ENCODE measurements at places on chromosomes 2 and 18.

- no peak for DNase-seq
Observed at GRCh38 chr2:216464104-216464720, 34.4 kb upstream of the RPL37A start.

- no peak for DNase-seq
Observed at GRCh38 chr2:158486970-158487325, 30.2 kb downstream of the PKP4 start.

- DNase-seq = no peak
Observed at GRCh38 chr18:76402026-76402990, 92.7 kb downstream of the ZNF516 start.

DNA sequence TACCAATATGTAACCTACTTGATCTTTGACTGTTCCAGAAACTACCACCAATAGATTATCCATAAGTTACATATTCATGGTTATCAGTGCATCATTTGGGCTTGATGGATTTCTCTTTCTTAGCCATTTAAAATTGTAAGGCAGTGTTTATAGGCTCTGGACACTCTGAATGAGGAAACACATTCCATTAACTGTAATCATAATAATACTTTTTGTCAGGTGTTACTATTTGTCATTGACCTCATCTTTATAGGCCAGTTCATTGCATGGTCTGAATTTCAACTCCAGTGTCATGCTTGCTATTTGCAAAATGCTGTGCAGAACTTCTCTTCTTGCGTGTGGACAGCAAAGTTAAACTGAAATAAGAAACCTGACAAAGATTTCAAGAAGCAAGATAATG, 1340.2 kb upstream of the ZEB2 start:
- DNase-seq = no peak

GRCh38 chr2:130735200-130735599, 6.3 kb downstream of the GPR148 start:
- DNase-seq = no peak

GRCh38 chr2:10490806-10491291, 42.7 kb upstream of the ODC1 start:
- DNase-seq = no peak

DNA sequence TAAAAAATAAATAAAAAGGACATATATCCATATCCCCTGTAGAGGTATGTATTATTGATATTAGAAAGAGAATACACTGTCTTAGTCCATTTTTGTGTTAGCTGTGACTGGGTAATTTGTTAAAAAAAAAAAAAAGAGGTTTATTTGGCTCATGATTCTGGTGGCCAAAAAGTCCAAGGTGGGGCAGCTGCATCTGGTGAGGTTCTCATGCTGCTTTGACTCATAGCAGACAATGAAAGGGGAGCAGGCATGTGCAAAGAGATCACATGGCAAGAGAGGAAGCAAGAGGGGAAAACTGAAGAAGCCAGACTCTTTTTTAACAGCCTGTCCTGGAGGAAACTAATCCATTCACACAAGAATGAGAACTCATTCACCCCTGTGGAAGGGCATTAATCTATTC, 101.6 kb upstream of the MAP4K3 start:
- no peak for DNase-seq

- no peak for DNase-seq
Observed at GRCh38 chr2:96423291-96423690, 81.9 kb downstream of the NEURL3 start.

DNA sequence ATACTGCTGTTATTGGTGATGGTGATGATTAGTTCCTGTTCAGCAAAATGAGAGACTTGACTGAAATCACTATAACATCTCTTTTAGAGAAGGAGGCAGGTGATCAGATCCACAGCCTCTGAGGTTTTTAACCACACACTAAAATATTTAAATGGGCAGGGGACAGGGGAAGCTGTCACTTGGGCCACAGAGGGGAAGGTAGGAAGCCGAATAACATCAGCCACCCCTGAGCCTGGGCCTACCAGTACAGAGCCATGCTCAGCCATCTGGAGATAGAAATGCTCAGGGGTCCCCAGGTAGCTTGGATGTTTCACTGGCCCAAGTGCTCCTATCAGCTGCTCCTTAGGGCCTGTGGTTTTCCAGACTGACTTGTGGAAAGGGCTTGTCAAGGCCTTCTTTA, 122.3 kb downstream of the MRO start:
- no peak for DNase-seq

GRCh38 chr2:195343942-195344530, 313.0 kb upstream of the SLC39A10 start:
- no peak for DNase-seq

- no peak for DNase-seq
Observed at GRCh38 chr2:100998235-100998573, 3.9 kb upstream of the RPL31 start.

DNA sequence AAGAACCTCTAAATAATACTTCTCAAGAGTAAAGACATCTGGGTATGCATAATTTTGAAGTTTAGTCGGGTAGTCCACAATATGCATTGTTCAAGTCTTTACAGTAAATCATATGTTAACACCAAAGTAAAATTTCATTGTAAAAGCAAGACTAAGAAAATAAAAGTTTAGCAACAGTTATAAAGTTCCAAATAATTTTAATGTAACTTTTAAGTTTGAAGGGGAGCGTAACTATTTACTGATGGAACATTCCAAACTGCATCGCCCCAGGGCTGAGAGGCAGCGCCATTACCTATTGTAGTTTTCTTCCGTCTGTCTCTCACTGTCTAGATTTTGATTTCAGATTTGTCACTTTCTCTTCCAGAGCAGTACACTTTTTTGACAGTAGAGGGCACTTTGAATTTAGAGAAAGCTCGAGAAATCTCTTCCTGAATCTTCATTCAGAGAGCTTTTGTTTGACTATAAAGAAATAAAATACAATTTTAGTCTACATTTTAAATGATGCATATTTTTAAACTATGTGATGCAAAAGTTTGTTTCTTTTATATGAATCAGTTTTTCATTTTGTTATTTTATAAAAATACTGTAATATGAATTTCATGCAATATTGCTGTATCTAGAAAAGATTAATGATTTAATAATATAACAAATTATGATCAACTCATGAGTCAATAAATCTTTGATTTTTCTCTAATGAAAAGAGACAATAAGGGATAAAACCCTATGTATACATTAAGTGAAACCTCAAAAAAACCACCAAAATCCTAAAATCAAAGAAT, 389.8 kb downstream of the FIGN start:
- no peak for DNase-seq

GRCh38 chr2:239910404-239910803, 114.7 kb downstream of the NDUFA10 start:
- no peak for DNase-seq

- DNase-seq = no peak
Observed at GRCh38 chr18:75827751-75828287, 400.3 kb upstream of the SMIM21 start.

- DNase-seq = no peak
Observed at GRCh38 chr2:198055716-198056115, 251.3 kb downstream of the PLCL1 start.

GRCh38 chr2:203543898-203544328, 8.8 kb upstream of the RAPH1 start:
- no peak for DNase-seq

DNA sequence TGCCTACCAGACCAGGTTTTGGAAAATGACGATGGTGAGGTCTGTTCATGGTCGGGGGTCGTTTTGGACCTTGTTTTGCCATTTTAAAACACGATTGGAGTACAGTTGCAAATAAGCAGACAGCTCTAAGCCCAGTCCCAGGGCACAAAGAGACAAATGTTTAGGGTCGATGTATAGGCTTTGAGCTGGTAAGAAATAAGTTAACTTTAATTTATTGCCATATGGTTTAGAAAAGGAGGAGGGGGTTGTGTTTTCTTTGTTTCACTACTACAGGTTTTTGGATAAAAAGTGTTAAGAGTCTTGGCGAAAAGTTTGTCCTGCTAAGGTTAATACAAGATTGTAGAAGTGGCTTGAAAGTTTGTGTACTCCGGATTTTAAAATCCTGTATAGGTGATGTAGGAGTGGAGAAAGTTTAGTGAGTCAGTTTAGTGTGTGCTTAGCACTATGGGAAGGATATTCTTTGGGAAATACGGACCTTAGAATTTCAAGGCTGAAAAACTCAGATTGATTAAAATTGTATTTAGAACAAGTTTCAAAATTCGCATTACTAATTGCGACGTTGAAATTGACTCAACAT, 1.3 kb downstream of the KCMF1 start:
- DNase-seq = no peak

- no peak for DNase-seq
Observed at GRCh38 chr2:144615866-144616565, 96.1 kb upstream of the ZEB2 start.

DNA sequence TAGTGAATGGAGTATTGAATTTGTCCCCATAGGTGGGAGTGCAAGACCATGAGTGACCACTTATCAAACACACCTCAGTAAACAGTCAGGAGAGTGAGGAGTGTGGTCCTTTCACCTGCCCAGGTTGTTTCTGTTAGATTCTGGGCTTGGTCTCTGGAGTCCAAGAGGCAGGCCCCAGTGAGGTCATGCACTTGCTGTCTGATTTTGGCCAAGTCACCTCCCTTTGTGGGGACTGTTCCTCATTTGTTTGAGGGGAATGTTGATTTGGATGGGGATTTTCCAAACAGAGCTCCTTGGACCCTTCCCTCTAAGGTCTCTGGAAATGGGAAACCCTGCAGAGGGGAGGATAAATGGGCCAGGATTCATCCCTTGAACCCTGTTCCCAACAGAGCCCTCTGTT, 7.3 kb downstream of the IL1RN start:
- no peak for DNase-seq

- DNase-seq = no peak
Observed at GRCh38 chr2:224121406-224122067, 82.5 kb upstream of the SERPINE2 start.

DNA sequence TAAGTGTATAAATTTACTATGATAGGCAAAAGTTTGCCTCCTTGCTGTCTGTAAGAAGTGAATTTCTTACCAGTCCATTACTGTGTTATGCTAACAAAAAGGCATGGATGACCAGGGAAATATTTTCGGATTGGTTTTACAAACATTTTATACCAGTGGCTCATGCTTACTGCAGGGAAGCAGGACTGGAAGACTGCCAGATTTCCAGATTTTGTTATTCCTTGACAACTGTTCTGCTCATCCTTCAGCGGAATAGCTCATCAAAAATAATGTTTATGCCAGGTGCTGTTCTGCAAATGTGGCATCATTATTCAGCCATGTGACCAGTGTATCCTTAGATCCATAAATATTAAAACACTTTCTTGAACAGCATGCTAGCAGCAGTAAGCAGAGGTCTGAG, 40.4 kb upstream of the NETO1 start:
- DNase-seq = no peak

- no peak for DNase-seq
Observed at GRCh38 chr2:29698216-29698615, 223.2 kb downstream of the ALK start.

GRCh38 chr18:68083776-68084175, 567.3 kb upstream of the DSEL start:
- DNase-seq = no peak

DNA sequence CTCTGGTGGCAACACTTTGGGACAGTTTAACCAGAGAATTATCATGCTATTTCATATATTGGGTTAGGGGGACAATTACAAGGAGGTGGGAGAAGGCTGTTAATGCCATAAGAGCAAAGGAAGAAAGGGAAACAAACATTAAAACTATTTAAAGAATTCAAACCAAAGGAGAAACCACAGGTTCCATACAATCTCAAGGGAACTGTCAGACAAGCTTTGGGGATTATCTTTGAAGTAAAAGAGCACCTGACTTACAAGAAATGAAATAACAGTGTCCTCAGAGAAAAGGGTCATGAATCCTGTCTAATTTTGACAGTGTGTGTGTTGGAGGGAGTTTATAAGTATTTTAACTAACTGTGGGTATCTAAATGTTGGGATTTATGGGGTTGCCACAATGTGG, 44.4 kb downstream of the CERS6 start:
- no peak for DNase-seq

GRCh38 chr2:174615871-174616436, 18.4 kb upstream of the WIPF1 start:
- no peak for DNase-seq

GRCh38 chr2:101930019-101930418, 61.7 kb upstream of the IL1R2 start:
- DNase-seq = no peak

GRCh38 chr2:47077442-47078117, 77.5 kb downstream of the STPG4 start:
- DNase-seq = no peak

DNA sequence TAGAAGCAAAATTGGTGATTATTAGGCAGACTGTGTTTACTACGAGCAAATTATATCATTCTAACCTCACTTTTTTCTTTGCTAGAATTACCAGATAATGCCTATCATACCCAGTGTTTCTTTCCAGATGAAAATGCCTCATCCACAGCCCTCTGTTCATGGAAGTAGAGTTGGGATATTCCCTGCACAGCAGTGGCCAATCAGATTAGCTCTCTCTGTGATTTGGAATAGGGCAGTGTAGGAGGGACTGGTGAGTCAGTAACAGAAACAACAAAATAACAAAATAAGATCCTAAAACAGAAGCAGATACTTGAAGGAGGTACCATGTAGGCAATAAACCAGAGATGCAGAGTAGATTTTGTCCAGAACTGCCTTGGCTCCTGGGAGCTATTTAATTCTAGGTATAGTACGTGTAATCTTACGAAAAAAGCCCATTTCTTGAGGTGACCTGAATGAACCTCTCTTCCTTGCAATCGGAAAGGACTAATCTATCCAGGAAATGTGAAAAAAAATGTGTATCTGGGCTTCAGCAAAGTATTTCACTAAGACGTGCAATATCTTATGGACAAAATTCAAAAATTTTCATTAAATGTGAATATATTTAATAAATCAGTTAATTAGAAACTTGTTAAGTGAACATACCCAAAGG, 18.4 kb upstream of the TMEM17 start:
- DNase-seq = no peak

GRCh38 chr2:43186679-43187374, 39.6 kb downstream of the ZFP36L2 start:
- DNase-seq = no peak

DNA sequence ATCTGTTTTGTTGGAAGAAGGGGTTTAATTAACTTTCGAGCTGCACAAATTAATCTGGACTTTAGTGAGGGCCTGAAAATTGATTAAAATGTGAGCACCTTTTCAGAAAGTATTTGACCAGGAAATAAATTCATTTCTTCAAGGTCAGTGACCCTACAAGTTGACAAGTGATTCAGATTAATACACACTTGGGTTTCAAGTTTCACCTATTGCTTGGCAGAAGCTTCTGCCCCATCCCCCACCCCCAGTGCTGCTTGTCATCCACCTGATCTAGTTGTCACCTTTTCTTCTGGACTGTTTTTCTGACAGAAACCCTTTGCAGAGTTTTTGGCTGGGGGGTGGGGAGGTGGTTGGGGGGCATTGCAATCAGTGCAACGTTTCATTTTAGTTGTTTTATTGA, 46.2 kb downstream of the RPRM start:
- DNase-seq = no peak

- DNase-seq = no peak
Observed at GRCh38 chr18:10320791-10321190, 133.6 kb upstream of the APCDD1 start.

DNA sequence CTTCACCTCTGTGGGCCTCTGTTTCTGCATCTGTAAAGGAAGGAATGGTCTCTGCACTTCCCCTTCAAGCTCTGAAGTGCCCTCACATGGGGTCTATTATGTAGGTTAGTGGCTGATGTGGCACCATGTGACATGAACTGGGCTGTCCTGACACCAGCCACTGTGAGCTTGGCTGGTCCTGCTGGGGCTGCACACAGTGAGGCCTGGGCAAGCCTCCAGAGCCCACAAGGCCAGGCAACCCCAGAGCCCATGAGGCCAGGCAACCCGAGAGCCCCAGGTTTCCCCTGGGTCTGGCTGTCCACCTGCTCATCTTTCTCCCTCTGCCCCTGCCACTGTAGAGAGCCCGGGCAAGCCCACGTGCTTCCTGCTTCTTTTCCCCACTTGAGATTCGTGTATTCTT, 150.1 kb upstream of the SMAD2 start:
- DNase-seq = no peak
